Fibroblast of skin of abdomen (primary cell): ENCODE measurements at places on chromosomes 4 and X.
A peak's percentile ranks its signal among the peaks of the same experiment; 100 is the strongest.

GRCh38 chr4:97103252-97103651, 1040.0 kb downstream of the STPG2 start:
- DNase-seq, result no peak

DNA sequence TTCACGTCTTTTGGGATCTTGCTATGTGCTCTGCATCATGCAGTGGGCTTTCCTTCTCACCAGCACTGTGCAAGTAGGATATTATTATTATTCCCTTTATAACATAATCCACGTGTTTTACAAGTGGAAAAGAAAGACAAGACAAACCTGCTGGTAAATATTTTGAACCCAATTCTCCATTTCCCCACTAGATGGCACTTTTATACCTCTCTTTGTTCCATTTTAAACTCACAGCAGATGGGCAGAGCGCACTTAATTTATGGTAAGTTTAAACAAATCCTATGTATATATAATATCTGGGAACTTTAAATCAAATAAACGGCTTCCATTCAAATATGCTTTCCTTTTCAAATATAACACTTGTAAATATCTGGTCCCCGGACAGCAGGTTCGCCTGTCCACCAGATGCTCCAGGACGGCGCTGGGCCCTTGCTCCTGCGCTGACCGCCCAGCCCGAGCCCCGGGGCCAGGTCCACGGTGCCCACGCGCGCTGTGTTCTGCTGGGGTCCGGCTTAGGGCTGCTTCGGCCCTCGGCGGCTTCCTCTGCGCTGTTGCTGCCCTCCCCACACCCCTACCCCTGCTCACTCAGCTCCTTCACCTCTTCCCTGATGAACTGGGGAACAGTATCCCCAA, 31.1 kb downstream of the F11 start:
- DNase-seq, result peak; percentile 58

DNA sequence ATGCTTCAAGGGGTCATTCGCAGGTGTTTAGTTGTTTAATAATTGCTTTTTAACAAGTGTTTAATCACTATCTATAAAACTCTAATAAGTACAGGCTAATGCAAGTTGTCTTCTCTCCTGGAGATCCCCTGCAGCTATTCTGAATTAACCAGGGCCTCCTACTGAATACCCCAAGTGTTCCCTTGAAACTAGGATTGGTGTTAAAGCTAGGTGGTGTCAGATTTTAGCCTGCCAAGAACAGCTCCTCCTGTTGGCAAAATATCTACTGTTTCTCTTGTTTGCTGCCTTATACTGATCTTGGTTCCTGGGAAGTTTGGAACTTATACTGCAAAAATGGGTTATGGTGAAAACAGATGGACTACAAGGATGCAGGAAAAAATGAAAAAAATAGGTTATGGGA, 26.1 kb upstream of the TMEM154 start:
- DNase-seq, result no peak

GRCh38 chr4:151417164-151417571, 8.2 kb downstream of the FHIP1A start:
- no peak for DNase-seq

GRCh38 chr4:675036-675882, 917 bp downstream of the MYL5 start:
- no peak for DNase-seq

DNA sequence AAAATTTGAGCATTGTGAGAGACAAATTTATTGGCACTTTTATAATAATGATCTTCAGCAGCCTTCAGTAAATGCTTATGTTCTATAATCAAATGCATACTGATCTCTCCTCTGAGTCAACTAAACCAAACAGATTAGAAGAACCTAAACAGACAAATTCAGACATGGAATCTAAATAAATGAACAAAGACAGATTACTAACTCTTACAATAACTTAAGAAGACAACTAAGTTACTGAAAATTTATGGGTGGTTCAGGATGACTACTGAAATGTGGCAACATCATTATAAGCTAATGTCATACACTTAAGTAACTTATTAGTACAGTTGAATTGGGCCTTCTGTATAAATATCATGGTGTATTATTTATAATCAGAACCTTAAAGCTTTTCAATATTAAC, 127.3 kb downstream of the NEK1 start:
- DNase-seq, result peak; percentile 37

GRCh38 chr4:116949856-116950255, 135.5 kb downstream of the TRAM1L1 start:
- DNase-seq, result no peak

- DNase-seq, result no peak
Measured at GRCh38 chrX:111857534-111858060, 18.4 kb upstream of the TRPC5OS start.

DNA sequence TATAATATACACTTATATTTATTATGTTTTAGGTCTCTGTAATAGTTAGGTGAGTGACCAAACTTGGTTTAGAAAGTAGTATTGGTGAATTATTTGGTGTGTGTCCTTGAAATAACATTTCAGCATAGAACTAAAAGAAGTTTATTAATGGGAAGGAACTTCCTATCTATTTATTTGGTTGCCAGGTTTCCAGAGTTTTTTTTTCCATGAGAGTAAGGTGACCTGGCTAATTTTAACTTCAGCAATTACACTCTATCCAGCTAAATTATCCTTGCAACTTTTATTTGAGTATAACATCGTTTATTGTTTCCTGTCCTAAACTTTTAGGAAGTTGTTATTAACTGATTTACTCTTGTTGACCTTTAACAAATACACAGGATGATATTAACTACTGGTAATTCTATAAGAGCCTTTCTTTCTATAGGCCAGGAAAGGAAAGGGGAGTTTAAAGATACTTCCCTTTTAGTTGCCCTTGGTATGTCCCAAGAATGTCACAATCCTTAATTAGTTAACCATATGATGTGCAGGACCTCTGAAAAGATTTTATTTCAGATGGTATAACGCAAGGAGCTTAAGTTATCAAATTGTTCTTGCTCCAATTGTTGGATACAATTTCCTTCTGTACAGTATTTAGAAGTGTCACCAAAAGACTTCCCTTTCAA, 18.9 kb downstream of the PRDM8 start:
- no peak for DNase-seq

GRCh38 chr4:139922406-139923024, 231.5 kb downstream of the MAML3 start:
- peak; percentile 49 for DNase-seq

GRCh38 chr4:152665691-152666395, 14.0 kb downstream of the TMEM154 start:
- DNase-seq, result no peak

- DNase-seq, result no peak
Measured at GRCh38 chr4:7388627-7389026, 46.1 kb downstream of the PSAPL1 start.

- peak; percentile 52 for DNase-seq
Measured at GRCh38 chrX:41265615-41266014, 68.3 kb upstream of the DDX3X start.

GRCh38 chr4:158302076-158302866, 92.0 kb downstream of the TMEM144 start:
- peak; percentile 69 for DNase-seq

DNA sequence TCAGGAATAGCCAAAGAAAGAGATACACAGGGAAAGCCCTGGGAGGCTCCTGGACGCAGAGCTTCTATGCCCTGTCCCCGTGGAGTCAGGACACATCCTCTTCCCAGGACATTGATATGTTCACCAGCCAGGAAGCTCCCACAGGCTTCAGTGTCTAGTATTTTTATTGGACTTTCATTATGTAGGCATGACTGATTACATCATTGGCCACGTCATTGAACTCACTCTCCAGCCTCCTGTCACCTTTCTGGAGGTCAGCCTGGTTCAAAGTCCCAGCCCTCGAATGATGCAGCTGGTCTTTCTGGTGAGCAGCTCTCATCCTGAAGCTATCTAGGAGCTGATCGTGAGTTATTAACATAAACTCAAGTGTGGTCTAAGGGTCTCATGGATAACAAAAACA, 104.1 kb downstream of the CPEB2 start:
- DNase-seq, result no peak

- DNase-seq, result peak; percentile 28
Measured at GRCh38 chrX:79270401-79270800, 96.7 kb downstream of the ITM2A start.

GRCh38 chr4:173538148-173538908, 8.3 kb upstream of the HAND2 start:
- no peak for DNase-seq

GRCh38 chrX:139209342-139209741, 321.2 kb upstream of the F9 start:
- no peak for DNase-seq

GRCh38 chr4:109798866-109799265, 2.9 kb downstream of the CFI start:
- DNase-seq, result no peak

- no peak for DNase-seq
Measured at GRCh38 chr4:175971388-175972179, 94.1 kb upstream of the WDR17 start.
